ENCODE measurements at places on chromosomes 3 and 15. TPM values are rescaled to one million over a fixed set of nuclear protein-coding genes. Genes with fewer than 3 reads are reported as not detected.

- no peak for DNase-seq
Measured at GRCh38 chr3:48058091-48058490, 41.9 kb upstream of the MAP4 start.

DNA sequence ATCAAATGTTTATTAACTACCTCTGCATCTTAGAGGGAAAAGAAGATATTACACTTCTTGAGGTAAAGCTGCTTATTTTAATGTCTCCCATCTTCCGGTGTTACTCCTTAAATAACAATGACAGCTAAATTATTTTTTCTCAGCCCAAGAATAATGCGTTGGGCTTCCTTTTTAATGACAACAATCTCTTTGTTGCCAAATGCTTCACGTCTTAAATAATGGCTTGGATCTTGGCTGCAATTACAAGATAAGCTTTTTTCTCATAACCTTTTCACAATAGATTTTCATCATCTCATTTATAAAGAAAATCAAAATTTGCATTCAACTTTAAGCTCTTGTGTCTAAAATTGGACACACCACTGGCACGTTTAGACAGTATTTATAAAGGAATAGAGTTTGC is 89.2 kb upstream of the COL8A1 start:
- no peak for DNase-seq

- DNase-seq = no peak
Measured at GRCh38 chr3:127867986-127868385, 45.7 kb upstream of the MGLL start.

- DNase-seq = no peak
Measured at GRCh38 chr3:64067506-64068346, 44.4 kb upstream of the PSMD6 start.

GRCh38 chr3:62558549-62559112 is 185.3 kb upstream of the FEZF2 start:
- no peak for DNase-seq

- DNase-seq = no peak
Measured at GRCh38 chr15:31326875-31327668, 437 bp downstream of the KLF13 start.

GRCh38 chr15:56804938-56805337 is 71.6 kb upstream of the ZNF280D start:
- DNase-seq = no peak

GRCh38 chr15:83837945-83838571 is 184.1 kb downstream of the ADAMTSL3 start:
- peak; percentile 42 for DNase-seq

- no peak for DNase-seq
Measured at GRCh38 chr3:17901893-17902292, 159.5 kb upstream of the TBC1D5 start.

DNA sequence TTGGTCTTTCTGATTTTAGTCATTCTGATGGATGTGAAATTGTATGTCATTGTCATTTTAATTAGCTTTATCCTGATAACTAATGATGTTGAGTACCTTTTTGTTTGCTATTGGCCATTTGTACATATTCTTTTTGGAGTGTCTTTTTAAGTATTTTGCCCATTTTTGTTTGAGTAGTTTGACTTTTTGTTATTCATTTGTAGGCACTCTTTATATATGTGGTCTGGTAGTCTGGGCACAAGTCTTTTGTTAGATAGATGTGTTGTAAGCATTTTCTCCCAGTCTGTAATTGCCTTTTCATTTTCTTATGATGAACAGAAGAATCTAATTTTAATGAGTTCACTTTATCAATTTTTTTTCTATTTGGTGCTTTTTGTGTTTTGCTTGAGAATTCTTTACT is 14.6 kb downstream of the GPR160 start:
- DNase-seq = no peak

- DNase-seq = no peak
Measured at GRCh38 chr15:101510212-101511197, 21.0 kb upstream of the PCSK6 start.

- no peak for DNase-seq
Measured at GRCh38 chr3:4633078-4634004, 140.2 kb downstream of the ITPR1 start.

- no peak for DNase-seq
Measured at GRCh38 chr3:126983653-126984390, 907 bp downstream of the PLXNA1 start.

DNA sequence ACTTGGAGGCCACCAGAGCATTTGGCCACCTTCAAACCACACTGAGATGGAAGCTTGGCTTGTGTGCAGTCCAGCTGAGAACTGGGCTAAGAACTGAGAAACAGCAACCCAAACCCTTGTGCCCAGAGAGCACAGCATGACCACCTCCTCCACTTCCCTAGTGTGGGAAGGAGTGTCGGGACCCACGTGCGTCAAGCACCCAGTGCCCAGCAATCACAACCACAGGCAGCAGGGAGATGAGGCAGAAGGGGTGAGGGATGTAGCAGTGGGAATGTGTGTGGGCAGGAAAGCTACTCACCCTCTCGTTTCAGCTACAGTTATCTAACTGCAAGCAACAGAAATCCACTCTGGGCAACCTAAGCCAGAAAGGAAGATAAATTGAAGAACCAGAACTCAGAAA is 25.0 kb upstream of the RFTN1 start:
- no peak for DNase-seq

DNA sequence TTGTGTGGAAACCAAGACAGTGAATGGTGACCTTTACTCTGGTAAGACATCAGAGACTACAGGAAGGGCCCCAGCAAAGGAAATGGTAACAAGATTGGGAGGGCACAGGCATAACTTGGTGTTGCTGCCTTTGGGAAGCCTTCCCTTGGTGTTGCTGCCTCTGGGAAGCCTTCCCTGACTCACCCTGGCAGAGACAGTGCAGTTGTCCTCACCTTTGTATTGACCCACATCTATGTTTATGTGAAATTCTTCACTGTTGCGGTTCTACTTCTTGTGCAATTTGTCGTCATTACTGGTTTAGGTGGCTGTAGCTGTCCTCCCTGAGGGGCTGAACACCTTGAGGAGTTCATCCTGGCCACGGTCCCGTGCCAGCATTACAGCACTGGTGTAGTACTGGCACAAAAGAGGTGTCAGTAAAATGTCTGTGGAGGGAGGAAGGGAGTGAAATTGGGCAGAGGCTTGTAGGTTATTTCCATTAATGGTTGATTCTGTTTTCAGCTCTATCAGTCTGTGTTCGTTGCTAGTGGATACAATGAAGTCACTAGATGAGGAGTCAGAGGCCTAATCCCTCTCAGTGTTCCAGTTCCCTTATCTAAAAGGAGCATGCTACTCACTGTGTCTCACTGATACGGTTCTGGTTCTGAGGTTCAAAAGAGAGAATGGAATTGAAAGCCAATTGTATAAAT is 21.6 kb downstream of the IFT122 start:
- DNase-seq = no peak

GRCh38 chr3:186268616-186269448 is 93.2 kb downstream of the DGKG start:
- no peak for DNase-seq

GRCh38 chr3:151265866-151266265 is 12.5 kb downstream of the P2RY14 start:
- DNase-seq = no peak

DNA sequence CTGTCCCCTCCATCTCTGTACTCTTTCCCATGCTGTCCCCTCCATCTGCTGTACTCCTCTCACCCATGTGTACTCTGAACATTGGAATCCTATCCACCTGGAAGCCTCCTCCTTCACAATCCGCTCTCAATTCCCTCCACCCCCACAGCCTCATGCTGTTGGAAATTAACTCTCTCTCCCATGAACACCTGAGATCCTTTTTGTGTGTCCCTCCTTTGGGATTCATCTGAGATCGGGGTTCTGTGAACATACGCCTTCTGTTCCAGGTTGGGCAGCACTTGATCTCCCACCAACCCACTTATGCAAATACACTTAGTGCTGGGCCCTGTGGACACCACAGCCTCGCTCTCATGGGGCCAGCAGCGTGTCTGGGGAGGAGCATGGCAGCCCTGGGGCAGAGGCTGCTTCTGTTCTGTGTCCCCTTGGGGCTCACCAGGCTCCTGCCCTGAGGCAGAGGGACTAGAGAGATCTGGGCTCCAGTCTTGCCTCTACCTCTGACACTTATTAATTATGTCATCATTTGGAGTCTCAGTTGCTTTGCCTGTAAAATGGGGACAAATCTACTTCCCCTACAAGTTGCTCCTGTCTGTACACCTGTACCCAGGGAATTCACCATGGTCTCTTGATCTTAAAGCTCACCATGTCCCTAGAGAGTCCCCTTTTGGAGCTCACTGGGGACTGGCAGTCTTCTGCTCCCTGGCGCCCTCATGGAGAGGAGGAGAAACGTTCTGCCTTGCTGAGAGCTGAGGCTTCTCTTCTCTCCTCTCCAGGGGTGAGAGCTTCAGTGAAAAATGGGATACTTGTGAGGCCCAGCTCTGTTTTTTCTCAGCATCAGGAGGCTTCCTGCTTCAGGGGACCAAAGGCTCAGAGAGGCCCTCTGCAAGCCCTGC is 42.7 kb downstream of the ITGA11 start:
- no peak for DNase-seq

DNA sequence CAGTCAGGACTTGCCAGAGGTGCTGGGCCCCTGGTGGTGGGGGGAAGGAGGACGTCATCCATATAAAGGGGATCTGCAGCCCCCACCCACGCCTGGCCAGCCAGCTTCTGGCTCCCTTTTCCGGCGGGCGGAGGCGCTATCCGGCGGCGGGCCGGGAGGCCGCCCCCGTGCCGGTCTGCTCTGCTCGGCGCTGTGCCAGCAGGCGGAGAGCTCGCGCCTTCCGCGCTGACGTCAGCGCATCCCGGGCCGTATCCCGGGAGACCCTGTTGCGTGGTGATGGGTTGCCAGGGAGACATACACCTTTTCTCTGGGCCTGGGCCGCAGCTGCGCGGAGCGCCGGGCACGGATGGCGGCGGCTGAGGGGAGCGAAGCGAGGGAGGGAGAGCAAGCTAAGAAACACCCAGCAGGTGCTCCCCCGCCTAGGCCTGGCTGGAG is 1.1 kb downstream of the FAM131A start:
- no peak for DNase-seq

DNA sequence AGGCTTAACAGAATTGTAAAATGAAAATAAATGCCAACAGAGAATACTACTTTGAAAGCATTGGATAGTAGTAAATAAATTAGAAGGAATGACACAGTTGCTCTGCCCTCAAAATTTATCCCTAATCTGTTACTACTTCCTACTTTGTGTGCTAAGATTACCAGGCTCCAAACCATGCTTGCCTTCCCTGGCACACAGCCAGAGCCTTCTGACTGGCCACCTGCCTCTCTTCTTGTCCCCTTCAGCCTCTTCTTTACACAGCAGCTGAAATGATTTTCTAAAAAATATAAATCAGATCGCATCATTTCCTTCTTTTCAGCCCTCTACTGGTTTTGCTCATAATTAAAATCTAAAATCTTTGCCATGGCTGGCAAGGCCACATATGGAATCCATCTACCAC is 334.1 kb downstream of the FHIT start:
- no peak for DNase-seq

DNA sequence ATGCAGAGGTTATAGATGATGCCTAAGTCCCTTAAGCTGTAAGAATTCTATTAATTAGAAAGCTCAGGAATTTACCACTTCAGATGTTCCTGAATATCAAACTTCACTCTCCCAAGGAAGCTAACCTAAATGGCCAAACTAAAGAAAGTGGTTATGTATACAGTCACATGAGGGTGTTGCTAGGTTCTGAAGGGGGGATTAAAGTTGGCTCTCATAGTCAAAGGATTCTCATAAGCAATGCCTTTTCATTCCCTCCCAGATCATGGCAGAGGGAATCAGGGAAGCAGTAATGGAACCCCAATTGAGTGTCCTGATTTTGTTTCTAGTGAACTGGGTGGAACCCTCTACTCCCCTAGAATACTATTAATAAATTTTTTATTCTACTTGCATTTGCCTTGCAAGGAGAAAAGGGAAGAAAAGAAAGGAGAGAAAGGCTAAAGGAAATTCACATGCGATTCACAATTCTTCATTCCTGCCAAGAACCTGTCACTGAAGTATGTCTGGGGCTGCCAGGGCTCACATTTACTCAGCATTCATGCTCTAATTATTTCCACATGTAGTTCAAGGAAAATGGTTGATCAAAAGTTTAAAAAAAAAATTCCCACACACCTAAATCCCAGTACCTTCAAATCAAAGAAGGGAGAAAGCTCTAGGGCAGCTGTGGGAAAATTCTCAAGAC is 25.1 kb downstream of the FSTL1 start:
- no peak for DNase-seq

DNA sequence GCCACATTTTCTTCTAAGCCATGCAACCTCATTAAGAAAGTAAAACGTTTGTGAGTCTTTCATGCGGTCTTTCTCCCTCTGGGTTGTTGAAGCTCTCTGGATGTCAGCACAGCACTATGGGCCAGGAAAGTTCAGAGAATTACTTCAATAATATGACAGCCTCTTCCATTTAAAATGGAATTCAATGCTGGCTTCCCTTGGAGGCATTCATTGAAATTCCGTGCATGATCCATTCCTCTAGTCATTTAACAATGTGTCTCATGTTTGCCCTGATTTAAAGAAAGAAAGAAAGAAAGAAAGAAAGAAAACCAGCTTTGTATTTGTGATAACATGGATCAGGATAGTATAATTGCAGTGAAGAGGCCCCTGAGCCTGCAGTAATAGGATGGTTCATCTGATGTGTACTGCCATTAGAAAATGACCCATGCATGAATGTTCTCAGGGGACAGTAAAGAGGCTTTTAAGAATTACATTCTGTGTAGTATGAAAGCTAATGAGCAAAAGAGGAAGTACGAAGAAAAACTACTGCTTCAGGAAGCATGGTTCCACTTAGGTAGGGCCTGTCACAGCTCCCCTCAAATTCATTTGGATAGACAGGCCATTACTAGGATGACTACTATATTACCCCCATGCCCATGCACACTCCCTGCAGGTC is 146.0 kb downstream of the ARPP21 start:
- no peak for DNase-seq

- no peak for DNase-seq
Measured at GRCh38 chr3:126358816-126359181, 1.6 kb upstream of the KLF15 start.

DNA sequence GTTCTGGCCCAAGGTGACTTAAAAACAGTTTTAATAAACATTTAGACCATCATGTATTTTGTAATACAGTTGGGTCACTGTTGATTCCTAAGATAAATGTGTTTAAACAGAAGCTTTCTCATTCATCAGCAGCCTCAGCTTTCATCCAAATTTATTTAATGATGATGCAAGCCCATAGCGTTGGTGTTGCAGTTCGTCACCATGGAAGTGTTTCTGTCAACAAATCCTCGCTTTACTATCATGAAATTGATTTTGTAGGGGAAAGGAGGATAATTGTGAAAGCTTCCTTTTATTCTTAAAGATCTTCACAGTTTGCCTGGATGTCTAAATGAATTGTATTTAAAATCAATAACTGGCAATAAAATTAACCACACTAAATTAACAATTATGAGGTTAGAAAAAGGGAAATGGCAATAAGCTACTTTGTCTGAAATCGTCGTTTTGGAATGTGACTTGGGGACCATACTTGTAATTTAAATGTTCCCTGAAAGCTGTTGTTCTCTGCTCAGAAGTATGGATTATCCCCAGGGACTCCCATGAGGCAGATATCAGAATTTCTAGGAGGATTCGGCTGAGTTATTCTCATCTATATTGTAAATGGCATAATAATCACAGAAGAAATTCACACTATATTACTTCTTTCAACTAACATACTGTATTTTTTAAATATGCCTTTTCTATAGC is 29.0 kb downstream of the CMSS1 start:
- no peak for DNase-seq

- no peak for DNase-seq
Measured at GRCh38 chr3:134928392-134928791, 133.3 kb downstream of the EPHB1 start.

ADAMTS9 gene
- total RNA-seq = 118 TPM

CYB561D2 gene
- total RNA-seq = 11.5 TPM

PLCH1 gene
- total RNA-seq = 0.25 TPM

EPHA6 gene
- 1.2 TPM for total RNA-seq

SI gene
- not detected for total RNA-seq

C3orf85 gene
- not detected for total RNA-seq
